ENCODE measurements at places on chromosomes 16 and 17.
A peak's percentile ranks its signal among the peaks of the same experiment; 100 is the strongest.

DNA sequence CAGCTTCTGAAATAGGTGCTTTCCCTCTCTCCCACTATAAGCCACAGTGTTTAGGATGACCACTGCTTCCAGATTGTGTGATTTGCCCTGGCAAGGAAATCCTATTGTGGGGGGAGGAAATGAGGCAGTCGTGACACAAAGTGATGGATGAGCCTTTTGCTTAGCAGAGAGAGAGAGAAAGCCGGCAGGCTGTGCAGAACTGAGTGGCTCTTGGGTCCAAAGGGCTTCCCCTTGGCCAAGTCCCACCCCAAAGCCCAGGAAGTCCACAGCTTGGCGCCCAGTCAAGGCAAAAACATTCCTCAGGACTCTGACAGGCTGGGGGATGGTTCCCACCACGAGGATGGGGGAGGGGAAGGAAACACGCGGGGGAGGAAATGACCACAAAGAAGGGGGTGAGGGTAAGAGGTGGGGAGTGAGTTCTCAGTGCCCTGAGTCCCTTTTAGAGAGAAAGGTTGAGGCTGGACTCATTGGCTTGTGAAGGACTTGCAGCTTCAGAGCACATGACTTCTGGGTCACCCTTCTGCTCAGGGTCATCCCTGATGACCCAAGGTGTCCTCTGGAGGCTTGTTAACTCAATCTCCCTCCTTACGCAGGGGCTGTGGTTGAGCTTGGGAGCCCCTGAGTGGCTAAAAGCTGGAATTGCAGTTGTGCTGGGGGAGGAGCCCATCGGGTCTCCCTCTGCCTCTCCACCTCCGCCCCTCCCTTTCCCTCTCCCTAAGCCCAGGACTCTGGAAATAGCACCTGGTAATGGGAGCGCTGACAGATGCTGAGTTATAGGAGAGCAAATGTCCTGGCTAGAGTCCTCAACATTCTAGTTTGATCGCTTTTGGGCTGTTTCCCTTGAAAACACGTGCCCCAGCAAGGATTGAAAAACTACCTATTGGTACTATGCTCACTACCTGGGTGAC is 10.3 kb upstream of the MSL1 start:
- peak; percentile 85 for DNase-seq

DNA sequence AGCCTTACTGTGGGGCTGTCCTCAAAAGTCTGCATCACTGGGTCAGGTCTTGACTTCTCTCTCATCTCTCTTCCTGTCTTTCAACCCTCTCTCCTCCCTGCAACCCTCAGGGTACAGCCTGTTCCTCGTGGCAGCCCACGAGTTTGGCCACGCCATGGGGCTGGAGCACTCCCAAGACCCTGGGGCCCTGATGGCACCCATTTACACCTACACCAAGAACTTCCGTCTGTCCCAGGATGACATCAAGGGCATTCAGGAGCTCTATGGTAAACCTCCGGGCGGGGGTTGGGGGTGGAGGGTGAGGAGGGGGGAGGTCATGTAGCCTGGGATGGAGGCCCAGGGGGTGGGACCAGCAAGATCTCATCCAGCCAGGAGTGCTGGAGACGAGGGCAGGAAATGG is 12.7 kb downstream of the MMP2 start:
- DNase-seq = no peak

DNA sequence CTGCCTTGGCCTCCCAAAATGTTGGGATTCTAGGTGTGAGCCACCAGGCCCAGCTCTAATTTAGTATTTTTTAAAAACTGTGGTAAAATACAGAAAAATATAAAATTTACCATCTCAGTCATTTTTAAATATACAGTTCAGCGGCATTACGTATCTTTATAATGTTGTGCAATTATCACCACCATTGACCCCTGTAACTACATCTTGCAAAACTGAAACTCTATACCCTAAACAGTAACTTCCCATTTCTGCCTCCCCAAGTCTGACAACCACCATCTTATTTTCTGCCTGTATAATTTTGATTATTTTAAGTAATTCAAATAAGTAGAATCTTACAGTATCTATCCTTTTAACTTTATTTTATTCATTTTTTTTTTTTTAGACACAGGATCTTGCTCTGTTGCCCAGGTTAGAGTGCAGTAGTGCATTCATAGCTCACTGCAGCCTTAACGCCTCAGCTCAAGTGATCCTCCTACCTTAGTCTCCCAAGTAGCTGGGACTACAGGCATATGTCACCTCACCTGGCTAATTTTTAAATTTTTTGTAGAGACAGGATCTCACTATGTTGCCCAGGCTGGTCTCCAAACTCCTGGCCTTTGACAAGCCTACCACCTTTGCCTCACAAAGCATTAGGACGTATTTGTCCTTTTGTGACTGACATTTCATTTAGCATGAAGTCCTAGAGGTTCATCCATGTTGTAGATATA is 10.9 kb upstream of the GGA2 start:
- DNase-seq = no peak

DNA sequence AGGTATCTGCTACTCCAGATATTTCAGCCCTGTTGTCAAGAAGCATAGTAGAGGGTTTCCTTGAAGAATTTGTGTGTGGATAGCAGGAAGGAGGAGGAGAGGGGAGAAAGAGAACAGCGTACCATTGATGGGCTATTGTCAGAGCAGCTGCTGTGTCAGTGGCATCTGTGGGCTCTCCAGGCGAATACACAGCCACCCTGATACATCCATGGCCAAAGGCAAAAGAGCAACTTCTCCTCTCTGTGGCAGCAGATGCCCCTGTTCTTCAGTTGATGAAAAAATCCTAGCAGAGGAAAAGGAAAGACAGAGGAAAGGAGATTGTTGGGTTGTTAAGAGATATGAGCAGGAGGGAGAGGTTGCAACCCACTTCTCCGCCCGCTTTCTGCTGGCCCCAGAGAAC is 12.2 kb upstream of the KCNJ2 start:
- no peak for DNase-seq

GRCh38 chr17:76845541-76846017 is 22.6 kb upstream of the MGAT5B start:
- no peak for DNase-seq

Measured in HFF-Myc (cell line).